ENCODE measurements at places on chromosomes 1 and 21.

GRCh38 chr1:244316407-244316806, 135.3 kb downstream of the ADSS2 start:
- DNase-seq: no peak

GRCh38 chr21:44433791-44434567, 21.3 kb upstream of the LRRC3 start:
- no peak for DNase-seq

- no peak for DNase-seq
These were observed 40.6 kb upstream of the CYP2J2 start for GRCh38 chr1:59967141-59967697.

DNA sequence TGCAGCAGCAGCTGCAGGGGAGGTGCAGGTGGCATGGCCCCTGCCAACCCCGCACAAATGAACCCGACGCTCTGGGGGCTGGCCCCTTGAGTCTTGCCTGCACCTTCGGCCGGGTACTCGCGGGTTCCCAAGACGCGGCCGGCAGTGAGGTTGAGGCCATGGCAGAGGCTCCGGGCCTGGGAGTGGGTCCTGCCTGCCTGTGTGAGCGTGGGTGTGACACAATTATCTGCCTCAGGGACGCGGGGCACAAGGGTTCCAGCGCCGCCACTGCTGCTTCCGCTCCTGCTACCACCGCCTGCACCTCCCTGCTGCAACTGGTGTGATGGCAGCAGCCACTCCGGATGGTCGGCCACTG, 20.9 kb upstream of the TGFB2 start:
- no peak for DNase-seq

- no peak for DNase-seq
These were observed 33.2 kb upstream of the FAM163A start for GRCh38 chr1:179709841-179710329.

GRCh38 chr1:78095593-78095992, 49.8 kb downstream of the GIPC2 start:
- no peak for DNase-seq

Data from COR-L47 (cell line).